ENCODE measurements at places on chromosomes 2 and 18.

DNA sequence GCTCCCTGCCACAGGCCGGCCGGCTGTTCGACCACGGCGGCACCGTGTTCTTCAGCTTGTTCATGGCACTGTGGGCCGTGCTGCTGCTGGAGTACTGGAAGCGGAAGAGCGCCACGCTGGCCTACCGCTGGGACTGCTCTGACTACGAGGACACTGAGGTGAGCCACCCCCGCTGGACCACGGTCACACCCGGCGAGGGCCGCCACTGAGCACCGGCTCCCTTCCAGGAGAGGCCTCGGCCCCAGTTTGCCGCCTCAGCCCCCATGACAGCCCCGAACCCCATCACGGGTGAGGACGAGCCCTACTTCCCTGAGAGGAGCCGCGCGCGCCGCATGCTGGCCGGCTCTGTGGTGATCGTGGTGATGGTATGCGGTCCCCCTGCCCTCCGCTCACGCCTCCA, 20.8 kb downstream of the ANO7 start:
- no peak for DNase-seq

DNA sequence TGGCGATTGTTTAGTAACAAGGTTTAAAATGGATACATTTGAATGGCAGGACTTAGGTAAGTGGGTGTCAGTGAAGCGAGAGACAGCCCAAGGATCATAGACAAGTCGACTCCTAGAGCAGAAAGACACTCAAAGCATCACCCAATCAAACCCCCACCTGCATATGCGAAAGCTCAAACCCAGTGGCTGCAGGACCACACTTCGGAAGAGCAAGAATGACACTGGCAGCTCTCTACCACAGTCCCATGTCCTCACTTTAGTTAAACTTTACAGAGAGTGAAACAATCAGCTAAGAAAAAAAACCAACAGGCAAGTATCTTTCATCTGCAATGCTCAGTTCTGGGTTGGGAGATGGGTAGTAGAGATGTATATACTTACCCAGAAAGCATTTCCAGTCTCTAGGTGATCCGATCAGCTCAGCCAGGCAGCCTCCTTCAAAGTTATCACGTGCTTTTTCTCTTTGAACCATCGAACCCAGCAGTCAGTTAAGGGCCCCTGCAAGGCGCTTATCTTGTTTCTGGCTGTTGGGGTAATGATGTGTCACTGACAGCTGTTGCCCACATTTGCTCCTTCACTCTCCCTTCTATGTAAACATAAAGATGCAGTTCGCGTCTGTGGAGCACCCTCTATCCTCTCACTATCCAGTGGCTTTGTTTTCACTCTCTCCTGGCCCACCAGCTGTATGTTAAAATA, 357.5 kb upstream of the ID2 start:
- DNase-seq, result no peak

DNA sequence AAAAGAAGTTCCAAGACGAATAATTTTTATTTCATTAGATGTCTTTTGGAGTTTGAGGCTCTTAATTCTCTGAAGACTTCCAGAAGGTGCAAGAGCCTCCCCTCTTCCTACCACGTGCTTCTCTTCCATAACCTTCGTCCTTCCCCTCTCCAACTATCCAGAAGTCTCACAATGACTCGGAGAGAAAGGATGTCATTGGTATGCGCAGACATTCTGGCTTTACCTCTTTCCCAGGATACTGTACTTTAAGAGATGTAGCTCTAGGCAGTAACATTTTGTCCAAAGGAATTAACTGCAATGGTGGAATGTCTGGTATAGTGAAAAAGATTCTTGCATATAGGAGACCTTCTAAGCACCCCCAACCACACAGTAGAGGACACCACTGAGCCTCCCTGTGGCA, 249.0 kb upstream of the OSR1 start:
- DNase-seq, result no peak

- no peak for DNase-seq
Measured at GRCh38 chr2:68690851-68691250, 43.8 kb upstream of the ARHGAP25 start.
